ENCODE measurements at places on chromosomes 3 and 15. TPM values are rescaled to one million over a fixed set of nuclear protein-coding genes. Genes with fewer than 3 reads are reported as not detected.

GRCh38 chr15:29534378-29534777 is 264.8 kb upstream of the NSMCE3 start:
- ATAC-seq, result no peak

DNA sequence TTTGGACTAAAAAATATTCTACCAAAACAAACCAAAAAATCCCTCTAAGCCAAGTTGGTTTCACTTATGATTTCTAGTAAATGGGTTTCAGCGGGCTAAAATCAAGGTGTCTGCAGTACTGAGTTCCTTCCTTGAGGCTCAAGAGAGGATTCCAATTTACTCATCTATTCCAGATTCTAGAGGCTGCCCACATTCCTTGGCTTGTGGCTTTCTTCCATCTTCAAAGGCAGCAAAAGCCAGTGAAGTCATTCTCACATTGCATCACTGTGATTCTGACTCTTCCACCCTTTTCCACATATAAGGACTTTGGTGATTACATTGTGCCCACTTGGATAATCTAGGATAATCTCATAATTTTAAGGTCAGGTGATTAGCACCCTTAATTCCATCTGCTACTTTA is 48.1 kb downstream of the DPPA2 start:
- no peak for ATAC-seq

GRCh38 chr15:66866656-66867055 is 164.6 kb downstream of the SMAD6 start:
- no peak for ATAC-seq

DNA sequence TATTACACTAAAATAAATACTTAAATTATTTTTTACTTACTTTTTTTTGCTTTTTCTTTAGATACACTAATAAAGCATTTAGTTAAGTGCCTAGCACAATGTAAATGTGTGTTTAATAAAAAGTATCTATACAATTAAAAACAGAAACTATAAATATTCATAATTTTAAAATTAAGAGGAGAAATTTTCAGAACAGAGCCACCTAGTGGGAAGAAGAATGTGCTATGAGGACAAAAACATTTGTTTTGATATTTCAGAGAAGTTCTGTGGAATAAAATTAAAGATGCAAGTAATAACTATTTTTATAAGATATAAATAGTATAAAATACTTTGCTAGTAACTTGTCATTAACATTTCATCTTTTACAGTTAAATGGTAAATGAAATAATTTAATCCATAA is 33.6 kb upstream of the PLSCR5 start:
- ATAC-seq, result no peak

- no peak for ATAC-seq
Observed at GRCh38 chr3:101732240-101732641, 7.8 kb downstream of the CEP97 start.

DNA sequence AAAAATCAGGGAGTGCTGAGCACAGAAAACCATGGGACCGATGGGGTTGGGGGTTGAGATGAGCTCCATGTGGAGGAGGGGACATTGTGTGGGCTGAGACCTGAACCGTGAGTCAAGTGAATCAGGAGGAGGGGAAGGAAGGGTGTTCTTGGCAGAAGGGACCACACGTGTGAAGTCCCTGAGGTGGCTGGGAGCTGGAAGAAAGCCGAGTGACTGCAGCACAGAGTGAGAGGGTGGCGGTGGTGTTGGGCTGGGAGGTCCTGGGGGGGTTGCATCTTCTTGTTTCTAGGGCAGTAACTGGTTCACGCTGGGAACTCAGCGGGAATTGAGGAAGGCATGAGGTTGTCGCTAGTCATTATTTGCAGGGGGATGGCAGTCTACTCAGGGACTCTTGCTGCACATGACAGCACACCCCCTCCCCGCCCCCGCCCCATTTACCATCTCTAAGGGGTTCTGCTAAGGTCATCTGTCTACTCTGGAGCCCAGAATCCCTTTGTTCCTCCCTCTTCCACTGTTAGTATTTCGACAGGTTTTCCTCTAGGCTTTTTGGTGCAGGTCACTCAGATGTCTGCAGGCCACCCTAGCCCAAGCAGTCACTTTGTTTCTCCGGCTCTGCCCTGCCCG is 254.3 kb downstream of the TLE3 start:
- ATAC-seq, result no peak

DNA sequence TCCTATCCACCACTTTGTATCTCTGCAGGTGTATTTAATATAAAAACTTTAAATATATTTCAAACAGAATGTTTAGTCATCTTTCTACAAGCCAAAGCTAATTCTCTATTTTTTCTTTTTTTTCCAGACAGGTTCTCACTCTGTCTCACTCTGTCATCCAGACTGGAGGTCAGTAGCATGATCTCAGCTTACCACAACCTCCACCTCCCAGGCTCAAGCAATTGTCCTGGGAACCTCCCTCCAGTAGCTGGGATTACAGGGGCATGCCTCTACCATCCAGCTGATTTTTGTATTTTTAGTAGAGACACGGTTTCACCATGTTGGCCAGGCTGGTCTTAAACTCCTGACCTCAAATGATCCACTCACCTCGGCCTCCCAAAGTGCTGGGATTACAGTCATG is 202.6 kb downstream of the VGLL3 start:
- no peak for ATAC-seq

DNA sequence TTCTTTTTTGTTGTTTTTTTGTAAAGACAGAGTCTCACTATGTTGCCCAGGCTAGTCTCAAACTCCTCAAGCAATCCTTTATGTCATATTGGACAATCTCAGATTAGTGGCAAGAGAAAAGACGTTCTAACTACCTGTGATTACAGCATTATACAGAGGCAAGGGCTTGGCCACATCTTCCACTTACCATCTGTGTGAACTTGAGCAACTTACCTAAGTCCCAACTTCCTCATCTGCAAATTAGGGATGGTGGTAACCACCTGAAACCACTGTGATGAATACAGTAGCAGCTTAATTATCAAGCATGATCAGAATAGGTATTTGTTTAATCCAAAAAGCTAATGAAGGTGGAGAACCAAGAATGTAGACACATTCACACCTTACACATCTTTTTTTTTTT is 16.1 kb downstream of the LRRC2 start:
- ATAC-seq, result no peak

GRCh38 chr15:90489944-90490343 is 39.8 kb upstream of the CRTC3 start:
- no peak for ATAC-seq

- ATAC-seq, result no peak
Observed at GRCh38 chr3:58206406-58207011, 4.3 kb downstream of the DNASE1L3 start.

ALDH1L1 gene
- 67.9 TPM for total RNA-seq

HESX1 gene
- not detected for total RNA-seq

ERICH6 gene
- total RNA-seq, result not detected

CCDC13 gene
- total RNA-seq, result 2.8 TPM

REC114 gene
- total RNA-seq, result not detected

MAP2K1 gene
- total RNA-seq, result 27.7 TPM

CLDN18 gene
- total RNA-seq, result not detected

TMEM45A gene
- total RNA-seq, result 8.9 TPM
